ENCODE measurements at places on chromosomes 1 and 21.

DNA sequence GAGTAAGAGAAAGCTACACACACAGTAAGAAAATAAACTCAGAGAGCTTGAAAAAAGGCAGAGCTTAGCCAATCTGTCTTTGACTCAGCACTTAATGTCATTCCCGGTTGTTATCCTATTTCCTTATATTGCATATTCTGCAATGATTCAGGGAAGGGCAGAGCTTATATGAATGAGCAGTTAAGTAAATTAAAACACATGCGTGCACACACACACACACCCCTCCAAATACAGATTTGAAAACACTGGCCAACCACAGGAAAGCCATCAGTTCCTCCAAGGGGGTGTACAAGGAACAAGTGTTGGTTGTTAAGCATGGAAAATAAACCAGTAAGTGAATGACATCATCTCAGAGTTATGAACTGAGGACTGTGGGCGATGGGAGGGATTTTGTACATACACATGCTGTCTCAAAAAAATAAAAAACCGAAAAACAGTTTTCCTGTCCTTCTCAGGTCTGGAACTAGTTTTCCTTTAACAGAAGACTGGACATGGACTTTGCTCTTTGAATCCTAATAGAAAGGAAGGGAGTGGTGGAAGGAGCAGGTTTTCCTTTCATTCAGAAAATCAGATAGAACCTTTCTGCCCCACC, 1.0 kb downstream of the IQGAP3 start:
- peak; percentile 81 for DNase-seq

DNA sequence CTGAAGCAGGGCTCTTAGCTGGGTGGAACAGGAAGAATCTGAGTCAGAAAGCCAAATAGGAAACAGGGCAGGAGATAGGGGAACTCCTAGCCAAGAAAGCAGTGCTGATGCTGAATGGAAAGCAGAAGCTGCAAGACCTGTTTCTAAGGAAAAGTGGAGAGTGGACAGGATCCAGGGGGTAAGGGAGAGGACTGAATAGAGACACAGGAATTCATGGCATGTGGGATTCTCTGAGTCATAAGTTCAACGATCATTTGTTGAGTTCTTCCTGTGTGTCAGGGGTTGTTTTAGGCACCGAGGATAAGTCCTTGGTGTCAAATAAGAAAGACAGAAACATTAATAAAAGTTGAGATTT, 153.8 kb upstream of the FGGY start:
- peak; percentile 55 for DNase-seq

DNA sequence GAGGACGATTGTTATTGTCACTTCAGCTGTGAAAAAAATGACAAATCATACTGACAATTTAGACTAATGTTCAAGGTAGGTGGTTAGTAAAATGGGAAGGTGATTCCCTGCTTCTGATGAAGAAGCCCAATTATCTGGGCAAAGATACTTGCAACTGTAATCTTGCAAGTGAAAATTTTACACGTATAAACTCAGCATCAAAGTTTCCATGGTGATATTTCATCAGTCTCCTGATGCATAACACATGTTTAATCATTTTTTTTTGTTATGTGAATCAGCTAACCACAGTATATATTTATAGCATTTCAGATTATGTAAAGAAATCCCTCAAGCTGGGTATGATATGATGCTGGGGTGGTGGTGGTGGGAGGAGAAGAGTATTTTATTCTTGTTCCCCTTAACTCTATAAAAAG, 16.4 kb upstream of the KCNK1 start:
- peak; percentile 3 for DNase-seq

GRCh38 chr1:208455821-208456220, 211.6 kb upstream of the PLXNA2 start:
- DNase-seq = no peak

DNA sequence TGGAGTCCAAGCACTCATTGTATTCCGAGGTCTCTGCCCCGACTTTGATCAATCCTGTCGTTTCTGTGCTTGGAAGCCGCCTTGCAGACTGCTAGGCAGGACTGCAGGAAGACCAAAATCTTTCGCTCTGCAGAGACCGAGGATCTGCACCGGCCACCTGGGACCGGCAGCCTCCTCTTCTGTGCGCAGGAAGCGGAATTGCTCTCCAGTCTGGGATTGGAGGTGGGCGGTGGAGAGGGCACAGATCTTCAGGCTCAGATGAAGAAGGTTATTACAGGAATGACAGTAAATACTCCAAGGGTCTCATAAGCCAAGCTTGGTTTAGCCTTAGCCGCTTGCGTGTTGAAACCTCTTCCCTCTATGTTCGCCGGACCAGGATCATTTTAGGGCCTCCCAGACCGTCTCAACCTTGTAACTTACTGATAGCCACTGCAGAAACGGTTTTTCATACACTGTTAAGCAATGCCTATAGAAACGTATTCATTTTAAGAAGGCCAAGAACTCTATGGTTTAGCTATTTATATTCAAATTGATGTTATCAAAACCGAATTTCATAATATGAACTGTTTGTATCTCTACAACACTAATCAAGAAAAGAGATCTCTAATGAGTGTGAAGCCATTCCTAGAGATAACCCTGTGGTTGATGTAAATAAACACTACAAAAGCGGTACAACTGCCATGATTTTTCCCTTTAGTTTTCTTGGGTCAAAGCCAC, 1.1 kb downstream of the MIA3 start:
- no peak for DNase-seq

GRCh38 chr1:37243368-37244082, 209.2 kb upstream of the GRIK3 start:
- DNase-seq = no peak

GRCh38 chr1:172647110-172647564, 11.8 kb upstream of the FASLG start:
- DNase-seq = no peak

- DNase-seq = no peak
These were observed 85.0 kb downstream of the RGS21 start for GRCh38 chr1:192401825-192402224.

GRCh38 chr1:71853360-71853759, 429.0 kb downstream of the NEGR1 start:
- DNase-seq = no peak

- DNase-seq = no peak
These were observed 308.0 kb downstream of the MATN1 start for GRCh38 chr1:30415171-30415940.

GRCh38 chr21:45019076-45019886, 55.1 kb upstream of the ADARB1 start:
- DNase-seq = no peak

DNA sequence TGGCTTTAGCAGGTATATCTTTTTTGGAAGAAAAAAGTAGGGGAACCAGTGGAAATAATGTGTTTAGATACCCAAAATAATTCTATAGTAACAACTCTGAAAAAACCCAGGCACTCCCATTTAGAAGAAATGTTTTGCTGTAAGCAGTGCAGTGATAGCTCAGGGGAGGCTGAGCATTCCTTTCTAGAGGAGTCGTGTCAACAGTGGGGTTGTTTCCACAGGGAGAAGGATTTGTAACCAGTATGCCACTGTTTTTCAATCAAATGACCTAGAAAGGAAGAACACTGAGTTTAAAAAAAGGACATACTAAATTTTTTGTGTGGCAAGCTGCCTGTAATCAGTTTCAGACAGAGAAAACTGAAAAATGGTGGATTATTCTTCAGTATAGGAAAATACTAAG, 2.4 kb downstream of the PGD start:
- DNase-seq = no peak

- no peak for DNase-seq
These were observed 1.1 kb upstream of the EDN2 start for GRCh38 chr1:41485605-41486004.

DNA sequence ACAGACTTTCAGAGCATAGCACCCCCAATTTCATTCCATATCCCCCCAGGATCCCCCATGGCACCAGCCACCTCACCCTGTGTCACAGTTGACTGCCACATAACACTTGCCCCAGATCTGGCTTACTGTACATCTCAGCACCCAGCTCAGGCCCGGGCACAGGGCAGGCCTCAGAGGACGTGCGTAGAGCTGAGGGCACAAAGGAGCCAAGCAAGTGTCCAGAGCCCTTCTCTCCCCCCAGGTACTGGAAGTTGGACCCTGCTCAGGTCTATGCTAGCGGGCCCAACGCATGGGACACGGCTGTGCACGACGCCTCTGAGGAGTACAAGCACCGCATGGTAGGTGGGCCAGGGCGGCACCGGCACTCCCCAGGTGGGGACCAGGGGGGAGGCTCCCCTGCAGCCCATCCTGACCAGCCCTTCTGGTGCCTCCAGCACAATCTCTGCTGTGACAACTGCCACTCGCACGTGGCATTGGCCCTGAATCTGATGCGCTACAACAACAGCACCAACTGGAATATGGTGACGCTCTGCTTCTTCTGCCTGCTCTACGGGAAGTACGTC, 8.0 kb upstream of the SYTL1 start:
- DNase-seq = no peak

DNA sequence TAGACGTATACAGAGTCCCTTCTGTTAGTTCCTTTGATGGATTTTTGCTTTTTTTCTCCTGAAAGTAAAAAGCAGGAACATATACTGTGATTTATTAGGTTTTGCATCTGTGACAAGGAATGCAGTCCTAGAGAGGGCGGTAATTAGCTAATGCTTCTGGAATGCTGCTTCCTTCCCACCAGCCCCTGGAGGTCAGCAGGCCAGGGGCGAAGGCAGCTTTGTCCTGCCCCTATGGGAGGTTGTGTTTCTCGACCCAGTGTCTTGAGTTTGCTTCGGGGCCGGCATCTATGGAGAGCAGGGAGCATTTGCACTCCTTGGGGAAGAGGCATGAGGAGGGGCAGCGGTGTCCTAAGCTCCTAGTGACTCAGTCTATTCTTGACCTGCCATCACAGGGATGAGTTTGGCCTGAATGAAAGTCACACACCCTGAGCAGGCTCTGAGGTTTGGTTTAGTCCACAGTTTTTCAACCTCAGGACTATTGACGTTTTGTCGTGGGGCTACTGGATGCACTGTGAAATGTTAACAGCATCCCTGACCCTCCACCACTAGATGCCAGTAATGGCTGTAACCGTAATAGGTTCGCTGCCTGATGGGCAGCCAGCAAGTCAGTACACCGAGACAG, 85.0 kb upstream of the KCNJ15 start:
- DNase-seq = no peak

DNA sequence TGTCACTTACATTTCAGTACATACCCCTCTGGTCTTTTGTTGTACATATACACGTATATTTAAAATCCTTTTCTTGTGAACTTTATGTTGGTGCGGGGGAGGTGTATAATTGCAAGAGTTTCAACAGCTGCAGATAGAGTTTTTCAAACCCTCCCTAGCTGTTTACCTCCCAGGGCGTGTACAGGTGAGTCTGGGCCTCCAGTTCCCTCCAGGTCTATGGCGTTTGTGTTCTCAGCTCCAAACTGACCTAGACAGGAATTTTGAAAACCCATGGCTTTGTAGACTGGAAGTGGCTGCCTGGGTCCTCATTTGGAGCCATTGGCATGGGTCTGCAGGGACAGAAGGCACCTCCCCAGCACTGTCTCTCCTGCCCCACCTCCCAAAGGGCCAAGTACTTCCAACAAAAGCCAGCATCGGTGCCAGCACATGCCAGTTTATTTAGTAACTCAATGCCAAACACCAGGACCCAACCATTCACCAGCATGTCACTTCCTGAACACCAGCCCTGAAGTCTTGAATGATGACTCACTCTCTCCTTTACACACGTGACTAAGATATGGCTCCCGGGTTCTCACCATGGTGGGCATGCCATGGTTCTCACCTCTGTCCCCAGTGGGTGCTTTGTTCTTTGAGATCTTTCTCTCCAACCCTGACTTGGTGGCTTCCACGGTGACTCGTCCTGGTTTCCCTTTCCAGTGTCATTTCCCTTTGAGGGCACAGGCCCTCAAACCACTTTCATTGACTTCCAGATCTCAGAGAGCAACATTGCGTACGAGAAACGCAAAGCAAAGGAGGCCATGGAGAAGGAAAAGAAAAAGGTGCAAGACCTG, 57.3 kb upstream of the EFHD2 start:
- DNase-seq = peak; percentile 74

DNA sequence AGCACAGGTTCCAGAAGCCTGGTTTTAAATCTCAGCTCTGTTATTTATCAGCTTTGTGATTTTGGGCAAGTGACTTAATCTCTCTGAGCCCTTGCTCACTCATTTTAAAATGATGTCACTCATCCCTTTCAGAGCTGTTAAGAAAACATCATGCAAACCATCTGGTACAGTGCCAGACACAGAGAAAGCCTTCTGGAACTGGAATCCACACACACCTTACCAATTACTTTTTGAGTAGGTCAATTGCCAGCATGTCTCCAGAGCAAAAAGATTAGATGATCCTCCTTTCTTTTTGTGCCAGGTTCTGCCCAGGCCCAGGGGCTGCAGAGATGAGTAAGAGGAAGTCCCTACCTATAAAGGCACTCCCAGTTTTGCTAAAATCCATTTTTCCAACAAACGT, 61.3 kb downstream of the ROR1 start:
- DNase-seq = no peak

DNA sequence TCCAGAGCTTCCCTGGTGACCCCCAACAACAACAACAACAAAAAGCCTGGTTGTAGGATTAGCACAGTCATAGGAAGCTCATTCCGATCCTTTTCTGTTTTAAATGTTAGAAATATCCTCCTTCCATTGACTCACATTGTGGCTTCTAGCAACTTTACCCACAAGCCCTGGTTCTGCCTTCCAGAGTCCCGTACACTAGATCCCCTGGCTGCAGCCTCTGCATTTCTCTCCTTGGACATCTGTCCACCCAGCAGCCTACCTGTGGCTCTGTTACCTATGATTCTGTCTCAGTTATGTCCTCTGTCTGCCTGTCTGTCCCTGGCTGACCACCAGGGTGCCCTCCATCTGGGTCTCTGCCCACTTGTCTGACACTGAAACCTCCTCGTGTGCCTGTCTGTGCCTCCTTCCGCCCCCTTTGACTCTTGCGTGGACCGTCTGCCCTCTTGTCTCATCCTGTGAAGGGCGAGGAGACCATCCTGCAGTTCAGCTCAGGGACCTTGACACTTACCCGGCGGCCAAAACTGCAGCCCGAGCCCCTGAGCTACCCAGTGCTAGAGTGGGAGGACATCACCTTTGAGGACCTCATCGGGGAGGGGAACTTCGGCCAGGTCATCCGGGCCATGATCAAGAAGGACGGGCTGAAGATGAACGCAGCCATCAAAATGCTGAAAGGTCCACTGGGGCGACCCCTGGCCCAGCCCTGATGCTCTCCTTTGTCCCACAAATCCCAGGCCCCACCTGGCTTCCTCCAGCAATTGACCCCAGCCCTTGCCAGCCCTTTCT, 16.1 kb downstream of the TIE1 start:
- no peak for DNase-seq
